ENCODE measurements at places on chromosomes 13 and 19. TPM values are rescaled to one million over a fixed set of nuclear protein-coding genes. Genes with fewer than 3 reads are reported as not detected.

VSTM1 gene
- not detected for polyA plus RNA-seq

RFPL4A gene
- 1.4 TPM for polyA plus RNA-seq

TMEM161A gene
- 19.6 TPM for polyA plus RNA-seq

KIRREL2 gene
- polyA plus RNA-seq, result 0.55 TPM

GRCh38 chr13:64782466-64782865 lies 2447.7 kb downstream of the PCDH9 start:
- DNase-seq, result no peak

GRCh38 chr19:35209646-35210045 lies 18.9 kb downstream of the FAM187B start:
- no peak for DNase-seq

DNA sequence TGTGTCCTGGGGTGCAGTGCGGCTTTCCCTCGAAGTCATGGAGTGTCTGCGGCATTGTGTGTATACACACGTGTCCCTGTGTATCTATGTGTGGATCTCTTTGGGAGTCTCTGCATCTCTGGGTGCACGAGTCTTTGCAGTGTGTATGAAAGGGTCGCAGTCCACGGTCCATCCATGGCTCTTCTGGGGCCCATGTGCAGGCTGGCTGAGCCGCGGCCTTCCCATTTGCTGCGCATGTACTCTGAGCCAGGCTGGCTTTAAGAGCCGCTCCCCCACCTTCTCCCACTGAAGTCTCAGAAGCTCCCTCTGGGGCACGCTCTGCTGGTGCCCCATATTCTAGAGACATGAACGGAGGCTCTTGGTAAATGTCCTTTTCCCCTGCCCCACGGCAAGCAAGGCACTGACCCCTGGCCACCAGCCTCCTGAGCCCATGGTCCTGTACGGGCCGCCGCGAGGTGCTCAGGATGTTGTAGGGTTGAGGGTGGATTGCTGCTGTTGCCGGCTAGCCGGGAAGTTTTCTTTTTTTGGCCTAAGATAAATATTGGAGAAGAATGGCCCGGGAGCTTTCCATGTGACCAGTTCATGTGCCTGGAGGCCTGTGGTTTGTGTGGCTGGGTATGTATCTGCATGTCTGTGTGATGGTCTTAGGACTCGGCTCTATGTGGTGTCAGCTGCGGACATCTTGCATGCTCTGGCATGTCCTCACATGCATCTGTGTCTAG lies 31.9 kb downstream of the PAK4 start:
- DNase-seq, result no peak

GRCh38 chr19:7597689-7598088 lies 2.0 kb downstream of the CAMSAP3 start:
- no peak for DNase-seq

DNA sequence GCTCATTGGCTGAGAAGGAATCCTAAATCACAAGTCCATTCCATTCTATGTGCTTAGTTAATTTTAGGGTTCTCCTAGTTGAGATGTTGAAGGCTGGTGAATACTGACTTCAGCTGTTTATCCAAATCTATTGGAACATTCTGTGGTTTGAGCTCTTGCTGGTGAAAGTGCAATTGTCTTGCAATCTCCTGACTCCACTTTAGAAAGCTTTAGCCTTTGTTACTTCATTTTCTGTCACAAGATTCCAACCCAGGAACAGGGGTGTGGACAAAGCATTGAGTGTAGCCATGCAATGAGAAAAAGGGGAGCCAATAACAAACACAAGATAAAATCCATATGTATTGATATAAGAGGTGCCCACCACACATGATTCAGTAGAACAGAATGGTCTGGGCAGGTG lies 15.0 kb downstream of the CEACAM21 start:
- DNase-seq, result no peak

DNA sequence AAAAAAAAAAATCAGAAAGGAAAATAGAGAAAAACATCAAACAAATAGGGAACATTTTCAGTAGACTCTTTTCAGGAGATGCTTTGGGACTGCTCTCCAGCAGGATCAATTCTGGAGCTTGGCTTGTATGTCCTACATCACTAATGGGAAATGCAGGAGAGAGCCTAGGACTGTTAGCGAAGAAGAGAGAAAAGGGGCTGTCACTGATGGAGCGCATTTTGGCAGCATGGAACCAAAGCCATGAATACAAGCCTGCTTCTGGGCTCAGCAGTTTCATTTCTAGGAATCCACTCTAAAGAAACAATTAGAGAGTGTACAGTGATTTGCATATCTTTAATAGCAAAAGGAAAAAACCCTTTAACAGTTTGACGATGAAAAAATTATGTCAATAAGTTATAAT lies 203.9 kb downstream of the NUFIP1 start:
- DNase-seq, result no peak

- no peak for DNase-seq
Measured at GRCh38 chr13:51035978-51036377, 75.1 kb downstream of the C13orf42 start.

DNA sequence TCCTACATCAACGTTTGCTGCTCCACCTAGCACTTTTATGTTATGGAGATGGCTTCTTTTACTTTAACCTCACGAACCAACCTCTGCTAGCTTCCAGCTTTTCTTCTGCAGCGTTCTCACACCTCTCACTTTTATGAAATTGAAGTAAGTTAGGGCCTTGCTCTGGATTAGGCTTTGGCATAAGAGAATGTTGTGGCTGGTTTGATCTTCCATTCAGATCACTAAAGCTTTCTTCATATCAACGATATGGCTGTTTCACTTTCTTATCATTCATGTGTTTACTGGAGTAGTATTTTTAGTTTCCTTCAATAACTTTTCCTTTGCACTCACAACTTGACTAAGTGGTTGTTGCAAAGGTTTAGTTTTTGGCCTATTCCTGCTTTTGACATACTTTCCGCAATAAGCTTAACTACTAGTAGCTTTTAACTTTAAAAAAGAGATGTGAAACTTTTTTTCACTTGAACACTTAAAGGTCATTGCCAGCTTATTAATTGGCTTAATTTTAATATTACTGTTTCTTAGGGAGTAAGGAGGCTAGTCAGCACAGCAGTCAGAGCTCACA lies 60.0 kb upstream of the SPRY2 start:
- DNase-seq, result no peak

GRCh38 chr13:100301418-100301817 lies 212.5 kb downstream of the PCCA start:
- no peak for DNase-seq

- no peak for DNase-seq
Measured at GRCh38 chr13:82370316-82370715, 1512.0 kb downstream of the SLITRK1 start.

DNA sequence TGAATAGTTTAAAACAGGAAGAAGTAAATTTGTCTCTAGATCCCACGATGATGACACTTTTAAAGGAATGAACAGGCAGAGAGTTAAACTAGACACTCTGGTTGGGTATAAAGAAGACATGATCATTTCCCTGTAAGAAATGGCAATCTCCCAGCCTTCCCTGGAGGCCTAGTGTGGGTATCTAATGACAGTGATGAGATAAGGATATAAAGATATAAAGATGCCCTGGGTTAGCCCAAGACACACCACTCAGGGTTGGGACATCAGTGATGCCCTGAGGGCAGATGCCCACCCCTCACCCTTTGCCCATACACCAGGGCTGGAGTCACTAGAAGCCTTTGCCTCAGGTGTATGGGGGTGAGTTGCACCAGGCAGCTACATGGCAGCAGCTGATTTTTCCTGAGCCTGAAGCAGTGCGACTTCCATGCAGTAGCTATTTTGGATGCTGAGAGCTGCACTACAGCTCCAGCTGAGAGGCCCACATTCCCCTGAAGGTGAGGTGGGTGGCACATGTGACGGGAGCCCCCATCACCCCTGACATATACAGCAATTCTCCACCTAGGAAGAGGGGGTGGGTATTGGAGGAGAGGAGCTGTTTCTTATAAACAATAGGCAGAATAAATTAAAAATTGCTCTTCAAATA lies 177.5 kb downstream of the NDFIP2 start:
- DNase-seq, result no peak

- no peak for DNase-seq
Measured at GRCh38 chr13:49636705-49637104, 8.4 kb downstream of the ARL11 start.

- DNase-seq, result no peak
Measured at GRCh38 chr13:72156760-72157159, 289.8 kb upstream of the DACH1 start.

DNA sequence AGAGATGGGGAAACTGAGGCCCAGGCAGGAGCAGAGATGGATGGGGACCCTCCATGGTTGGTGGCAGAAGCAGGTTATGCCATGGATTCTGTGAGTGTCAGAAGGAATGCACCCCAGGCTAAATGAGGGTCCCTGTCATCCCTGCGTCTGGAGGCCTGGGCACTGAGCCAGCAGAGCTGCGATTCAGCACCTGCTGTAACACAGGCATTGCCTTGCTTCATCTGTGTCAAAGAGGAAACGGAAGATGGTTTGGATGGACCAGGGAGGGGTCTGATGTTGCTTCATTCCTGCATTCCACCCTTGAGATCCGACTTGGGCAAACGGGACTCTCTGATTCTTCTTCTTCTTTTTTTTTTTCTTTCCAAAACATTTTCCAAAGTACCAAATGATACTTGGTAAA lies 1.2 kb downstream of the C5AR1 start:
- DNase-seq, result no peak

DNA sequence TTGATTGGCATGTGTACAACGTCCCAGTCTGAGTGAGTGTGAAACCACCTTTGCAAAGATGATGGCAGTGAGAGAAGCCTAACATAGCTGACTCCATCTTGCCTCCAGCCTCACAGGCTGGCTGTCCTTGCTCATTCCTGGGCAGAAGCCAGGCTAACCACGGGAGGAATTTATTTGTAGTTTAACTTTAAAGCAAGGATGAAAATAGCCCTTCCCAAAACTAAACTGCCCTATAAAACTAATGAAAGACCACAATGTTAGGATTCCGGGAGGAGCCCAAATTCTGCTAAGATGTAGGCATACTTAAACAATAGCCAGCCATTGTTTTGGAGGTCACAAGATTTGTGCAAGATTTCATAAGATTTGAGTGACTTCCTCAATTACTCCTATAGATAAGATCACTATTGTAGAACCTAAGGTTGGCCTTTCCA lies 96.6 kb upstream of the LSM14A start:
- no peak for DNase-seq

DNA sequence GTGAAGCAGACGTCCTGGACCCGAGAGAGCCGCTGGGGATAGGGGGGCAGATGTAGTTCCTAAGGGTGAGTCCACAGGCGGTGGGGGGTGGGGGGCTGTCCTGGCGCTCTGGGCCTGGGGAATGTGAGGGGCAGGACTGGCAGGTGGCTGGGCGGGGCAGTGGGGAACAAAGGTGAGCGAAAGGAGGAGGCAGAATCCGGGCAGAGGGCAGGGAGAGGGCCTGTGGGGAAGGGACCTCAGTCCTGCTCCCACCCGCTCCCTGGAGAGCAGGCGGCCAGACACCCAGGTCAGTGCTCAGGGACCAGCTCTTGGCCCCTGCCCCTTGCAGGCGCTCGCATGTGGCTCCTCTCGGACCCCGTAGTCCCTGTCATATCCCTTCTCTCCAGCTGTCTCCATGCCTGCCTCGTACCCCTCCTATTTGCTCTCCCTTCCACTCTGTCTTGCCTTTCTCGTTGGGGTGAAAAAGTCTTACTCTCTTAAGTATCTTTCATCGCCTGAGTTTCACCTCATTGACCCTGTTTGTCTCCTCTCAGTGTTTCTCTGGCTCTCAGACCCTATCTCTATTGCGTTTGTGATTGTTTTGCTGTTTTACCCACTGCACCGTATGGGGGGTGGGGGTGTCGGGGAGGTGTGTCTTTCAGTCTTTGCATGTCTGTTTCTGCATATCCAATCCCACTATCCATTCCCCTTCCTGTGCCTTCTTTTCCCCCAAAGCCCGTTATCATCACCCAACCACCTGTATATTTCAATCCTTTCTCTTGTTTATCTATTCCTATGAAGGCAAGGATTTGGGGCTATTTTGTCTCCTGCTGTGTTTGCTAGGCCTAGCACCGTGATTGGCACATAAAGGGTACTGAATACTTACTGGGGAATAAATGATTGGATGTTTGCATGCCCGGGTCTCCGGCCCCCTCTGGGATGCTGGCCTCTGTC lies 5.8 kb downstream of the SPHK2 start:
- no peak for DNase-seq

DNA sequence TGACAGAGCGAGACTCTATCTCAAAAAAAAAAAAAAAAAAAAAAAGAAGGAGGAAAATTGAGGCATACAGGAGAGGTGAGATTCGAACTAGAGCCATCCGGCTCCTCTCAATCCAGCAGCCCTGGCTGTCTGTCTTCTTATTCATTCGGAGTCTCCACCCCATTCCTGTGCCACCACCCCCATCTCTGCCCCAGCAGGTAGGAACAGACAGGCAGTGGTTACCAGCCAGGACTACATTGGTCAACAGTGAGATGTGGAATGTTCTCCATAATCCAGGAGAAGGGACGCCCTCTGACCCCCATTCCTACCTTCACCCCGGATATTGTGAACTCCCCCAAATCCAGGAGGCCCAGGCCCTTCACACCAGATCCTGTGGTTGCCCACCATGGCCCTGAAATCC lies 6.6 kb upstream of the S1PR2 start:
- peak; percentile 36 for DNase-seq

DNA sequence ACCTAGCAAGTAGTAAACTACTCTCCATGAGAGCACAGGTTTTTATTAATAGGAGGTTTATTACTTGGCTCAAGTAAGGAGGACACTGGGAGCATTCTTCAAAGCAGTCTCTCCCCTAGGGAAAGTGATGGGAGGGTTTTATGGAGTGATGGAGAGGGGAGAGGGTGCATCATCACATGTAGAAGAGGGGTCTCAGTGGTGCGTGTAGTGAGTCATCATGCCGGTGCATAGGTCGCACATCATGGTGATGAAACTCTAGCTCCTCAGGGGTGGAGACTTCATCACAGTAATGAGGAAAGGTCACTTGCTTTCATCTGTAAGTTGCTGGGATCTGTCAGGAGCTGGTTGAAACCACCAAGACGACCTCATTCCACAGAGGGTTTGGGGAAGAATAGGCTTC lies 210.8 kb upstream of the UBL3 start:
- DNase-seq, result no peak

DNA sequence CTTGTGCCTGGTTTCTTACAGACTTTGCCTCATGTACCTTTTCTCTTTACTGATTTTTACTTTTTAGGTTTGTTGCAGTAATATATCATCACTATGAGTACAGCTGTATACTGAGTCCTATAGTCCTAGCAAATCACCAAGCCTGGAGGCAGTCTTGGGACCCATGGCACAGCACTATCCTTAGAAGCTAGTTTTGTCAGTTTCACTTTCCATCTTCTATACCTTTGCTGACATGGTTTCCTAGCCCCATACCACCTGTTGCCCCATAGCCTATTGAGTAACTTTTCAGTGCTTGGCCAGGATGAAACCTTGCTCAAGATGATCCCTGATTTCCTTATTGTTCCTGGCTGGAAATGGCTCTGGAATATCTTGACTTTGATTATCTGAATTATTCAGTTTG lies 826.4 kb downstream of the GPC5 start:
- DNase-seq, result no peak

DNA sequence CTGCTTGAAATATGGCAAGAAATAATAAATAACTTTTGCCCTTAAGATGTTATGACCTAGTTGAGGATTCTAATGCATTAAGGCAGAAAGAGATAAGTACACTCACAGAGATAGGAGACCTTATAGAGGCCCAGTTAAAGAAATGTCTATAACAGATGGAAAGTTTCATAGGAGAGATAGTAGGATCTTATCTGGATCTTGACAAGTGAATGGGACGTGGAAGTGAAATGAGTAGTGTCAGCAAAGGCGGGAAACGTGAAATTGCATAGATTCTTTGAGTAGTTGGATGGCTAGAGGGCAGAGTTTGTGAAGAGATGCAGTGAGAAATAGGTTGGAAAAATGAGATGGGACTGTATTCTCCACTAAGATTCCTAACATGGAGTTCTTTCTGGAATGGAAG lies 71.2 kb downstream of the HS6ST3 start:
- no peak for DNase-seq

Data from muscle of arm (tissue), 14 donors.